ENCODE measurements at places on chromosomes 6 and 20.
A peak's percentile ranks its signal among the peaks of the same experiment; 100 is the strongest.

DNA sequence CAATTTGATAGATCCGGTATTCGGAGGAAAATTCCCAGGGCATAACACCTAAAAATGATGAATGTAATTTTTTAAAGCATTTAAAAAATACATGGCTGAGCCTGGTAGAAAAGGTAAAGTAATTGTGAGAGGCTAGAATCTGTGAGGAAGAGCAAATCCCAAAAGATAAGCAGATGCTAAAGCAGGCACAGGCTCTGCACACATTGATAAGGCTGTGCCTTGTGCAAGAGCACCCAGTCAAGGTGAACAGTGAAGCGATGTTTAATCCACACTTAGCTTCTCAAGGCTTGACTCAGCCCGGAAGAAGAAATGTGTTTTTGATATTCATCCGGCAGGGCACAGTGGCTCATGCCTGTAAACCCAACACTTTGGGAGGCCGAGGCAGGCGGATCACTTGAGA, 5.1 kb upstream of the EPB41L2 start:
- DNase-seq: no peak

- DNase-seq: no peak
Measured at GRCh38 chr20:51272401-51272800, 249.5 kb upstream of the KCNG1 start.

DNA sequence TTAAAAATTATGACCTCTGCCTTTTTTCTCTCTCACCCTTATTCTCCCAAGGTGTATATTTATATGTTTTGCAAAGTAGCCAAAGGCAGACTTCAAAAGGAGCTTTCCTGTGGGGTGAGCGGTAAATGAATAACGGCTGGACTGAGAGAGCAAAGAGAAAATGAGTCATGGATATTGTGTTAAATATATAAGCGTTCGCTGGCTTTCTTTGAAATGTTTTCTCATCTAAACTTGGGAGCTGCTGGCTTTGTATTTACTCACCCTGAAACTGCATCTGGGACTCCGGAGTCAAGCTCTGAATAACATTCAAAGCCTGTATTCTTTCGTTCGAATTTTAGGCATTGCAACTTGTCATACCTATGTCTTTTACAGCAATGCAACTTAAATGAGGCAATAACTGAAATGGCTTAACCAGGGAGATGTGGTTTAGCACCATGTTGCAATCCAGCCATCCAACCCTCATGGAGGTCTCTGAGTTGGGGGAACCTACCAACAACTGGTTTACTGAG, 32.0 kb downstream of the ATXN1 start:
- no peak for DNase-seq

GRCh38 chr6:11968241-11968806, 43.8 kb upstream of the HIVEP1 start:
- DNase-seq: peak; percentile 7

DNA sequence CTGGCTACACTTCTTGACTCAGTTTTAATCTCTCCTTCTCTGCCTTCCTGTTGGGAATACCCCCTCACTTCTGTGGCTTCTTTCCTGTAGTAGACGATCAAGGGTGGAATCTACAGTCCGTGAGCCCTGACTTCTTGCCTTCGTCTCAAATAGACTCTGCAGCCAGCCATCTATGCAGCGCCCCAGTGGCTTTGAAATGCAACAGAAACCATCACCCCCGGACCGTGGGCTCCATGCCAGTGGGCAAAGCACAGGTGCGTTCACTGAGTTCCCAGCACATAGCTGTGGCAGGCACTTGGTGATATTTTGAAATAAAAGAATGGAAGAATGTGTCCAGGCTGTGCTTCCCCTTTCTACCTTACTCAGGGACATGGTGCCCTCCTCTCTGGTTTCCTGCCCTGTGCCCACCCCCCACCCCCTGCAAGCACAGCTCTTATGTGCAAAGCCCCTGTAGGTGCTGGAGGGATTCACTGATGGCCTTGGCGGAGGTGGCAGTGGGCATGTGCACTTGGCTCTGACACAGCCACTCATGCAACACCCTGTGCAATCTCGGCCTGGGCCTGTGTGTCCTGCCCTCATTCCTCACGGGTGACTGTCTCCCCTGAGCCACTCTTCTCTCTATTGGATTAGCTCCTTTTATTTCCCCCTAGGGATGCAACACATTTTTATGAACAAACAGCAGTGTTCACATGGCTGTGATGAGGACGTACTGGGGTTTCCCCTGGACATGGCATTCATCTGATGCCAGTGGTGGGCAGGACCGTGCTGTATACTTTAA, 5.5 kb upstream of the CDSN start:
- no peak for DNase-seq

DNA sequence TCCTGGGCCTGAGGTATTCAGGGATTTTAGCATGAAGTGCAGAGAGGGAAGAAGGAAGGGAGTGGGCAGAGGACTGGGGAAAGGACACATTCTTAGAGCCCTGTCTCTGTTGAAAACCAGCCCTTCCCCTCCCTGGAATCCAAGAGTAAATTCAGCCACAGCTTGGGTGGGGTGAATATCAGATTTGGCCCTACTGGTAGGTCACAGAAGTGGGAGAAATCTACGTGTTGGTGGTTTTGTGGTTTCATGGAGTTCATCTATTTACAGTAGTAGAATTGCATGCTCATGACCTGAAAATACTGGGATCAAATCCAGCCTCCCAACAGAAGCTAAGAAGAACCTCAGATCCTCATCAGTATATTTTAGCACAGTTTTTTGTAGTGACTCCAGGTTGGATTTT, 404.4 kb downstream of the BMP2 start:
- DNase-seq: no peak

All from GM12891 (cell line).